Naive thymus-derived CD4-positive, alpha-beta T cell (primary cell): ENCODE measurements at places on chromosomes 13 and 19. TPM values are rescaled to one million over a fixed set of nuclear protein-coding genes. Genes with fewer than 3 reads are reported as not detected.

ZNF442 gene
- 0.44 TPM for total RNA-seq

KCNRG gene
- 0.50 TPM for total RNA-seq

ZNF534 gene
- not detected for total RNA-seq

- peaks cover 36% of the 10 kb centered on the region for H3K4me1 ChIP-seq
- no peak overlapping the region for H3K27ac ChIP-seq
- DNase-seq: no peak
- no peak overlapping the region for H3K4me3 ChIP-seq
These were observed 6.6 kb downstream of the PTBP1 start for GRCh38 chr19:803686-804418.

DNA sequence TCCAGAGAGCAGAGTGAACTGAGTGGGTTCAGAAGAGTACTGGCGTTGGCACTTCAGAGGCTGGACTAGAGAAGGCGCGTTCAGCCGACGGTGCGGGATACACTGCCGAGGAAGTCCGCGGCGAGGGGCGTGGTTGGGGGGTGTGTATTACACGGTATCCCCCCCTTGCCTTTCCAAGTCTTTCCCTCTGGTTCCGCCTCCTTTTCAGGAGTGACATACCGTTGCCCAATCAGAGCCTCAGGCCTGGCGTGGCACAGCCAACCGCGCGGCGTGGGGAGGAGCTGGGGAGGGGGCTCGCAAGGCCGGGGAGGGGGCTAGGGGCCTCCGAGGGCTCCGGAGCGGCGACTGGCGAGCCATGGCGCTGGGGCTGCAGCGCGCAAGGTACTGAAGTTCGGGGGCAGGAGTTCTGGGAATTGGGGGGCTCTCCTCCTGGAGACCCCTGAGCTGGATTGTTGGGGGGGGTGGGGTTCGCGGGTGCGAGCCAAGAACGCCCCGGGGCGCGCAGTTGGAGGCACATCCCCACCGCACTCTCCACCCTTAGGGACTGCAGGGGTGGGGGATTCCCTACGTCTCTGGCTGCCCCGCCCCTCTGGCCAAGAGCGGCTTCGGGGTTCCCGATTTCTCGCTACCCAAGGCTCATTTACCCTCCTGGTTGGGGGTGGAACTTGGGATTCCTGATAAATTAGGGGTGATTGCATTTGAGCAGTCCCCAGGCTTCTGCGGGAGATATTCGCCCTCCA is at the start of gene HIF3A:
TSS of gene HIF3A (plus strand) at position 321 of the 740 bp plus-strand sequence. CDS start at position 356, 35 bp downstream.
- H3K36me3 ChIP-seq: no peaks in the 10 kb centered on the region
- DNase-seq: no peak
- no peak within 1 kb of the TSS for H3K27ac ChIP-seq
- H3K4me1 ChIP-seq: peaks cover 3% of the 10 kb centered on the region

DNA sequence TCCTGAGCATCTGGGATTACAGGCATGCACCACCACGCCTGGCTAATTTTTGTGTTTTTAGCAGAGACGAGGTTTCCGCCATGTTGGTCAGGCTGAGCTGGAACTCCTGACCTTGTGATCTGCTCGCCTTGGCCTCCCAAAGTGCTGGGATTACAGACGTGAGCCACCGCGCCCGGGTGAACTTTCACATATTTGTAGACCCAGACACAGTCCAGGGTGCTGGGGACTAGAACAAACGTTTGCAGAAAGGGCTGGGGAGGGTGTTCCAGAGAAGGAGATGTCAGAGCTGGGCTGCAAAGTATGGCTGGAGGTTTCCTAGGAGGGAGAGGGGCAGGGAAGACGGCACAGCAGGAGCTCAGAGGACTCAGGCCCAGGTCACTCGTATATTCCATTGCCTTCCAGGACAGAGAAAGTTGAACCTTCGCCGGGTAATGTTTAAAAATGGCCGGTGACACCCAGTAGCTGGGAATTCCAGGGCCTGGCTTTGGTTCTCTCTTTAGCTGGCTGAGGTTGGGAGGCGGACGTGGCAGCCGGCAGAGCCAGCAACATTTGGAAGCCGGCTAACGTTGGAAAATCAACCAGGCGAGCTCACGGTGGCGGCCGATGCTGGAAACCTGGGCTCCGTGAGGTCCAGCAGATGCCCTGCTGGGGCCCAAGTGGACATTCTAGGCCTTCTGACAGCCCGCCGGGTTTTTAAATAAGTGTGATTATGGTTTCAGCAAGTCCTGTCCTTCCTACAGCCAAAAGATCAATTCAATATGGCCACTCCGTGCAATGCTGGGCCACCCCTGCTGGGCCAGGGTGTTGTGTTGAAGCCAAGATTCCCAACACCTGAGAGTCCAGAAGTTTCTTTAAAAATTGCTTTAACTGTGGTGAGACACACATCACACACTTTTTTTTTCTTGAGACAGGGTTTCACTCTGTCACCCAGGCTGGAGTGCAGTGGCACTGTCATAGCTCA is 41.5 kb downstream of the NFIC start:
- H3K27ac ChIP-seq: no peak overlapping the region
- no peak for DNase-seq
- H3K4me1 ChIP-seq: no peaks in the 10 kb centered on the region
- H3K36me3 ChIP-seq: peaks cover 9% of the 10 kb centered on the region
